ENCODE measurements at places on chromosomes 1 and 21. TPM values are rescaled to one million over a fixed set of nuclear protein-coding genes. Genes with fewer than 3 reads are reported as not detected.

DNA sequence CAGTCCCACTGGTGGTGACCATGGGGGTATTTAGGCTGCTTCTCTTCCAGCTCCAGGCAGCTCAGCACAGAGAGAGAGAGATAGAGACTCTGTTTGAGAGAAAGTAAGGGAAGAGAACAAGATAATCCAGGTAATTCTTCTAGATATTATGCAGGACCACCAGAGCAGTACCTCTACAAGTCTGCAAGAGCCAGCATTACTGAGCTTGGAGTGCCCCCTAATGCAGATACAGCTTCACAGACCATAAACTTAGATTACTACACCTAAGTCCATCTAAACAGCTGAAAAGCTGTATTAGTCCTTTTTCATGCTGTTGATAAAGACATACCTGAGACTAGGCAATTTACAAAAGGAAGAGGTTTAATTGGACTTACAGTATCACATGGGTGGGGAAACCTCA, 570.3 kb downstream of the LRRIQ3 start:
- DNase-seq = no peak

The SELL gene
- polyA plus RNA-seq = 3.5 TPM

The CFAP74 gene
- 0.96 TPM for polyA plus RNA-seq

- DNase-seq = no peak
These were observed 313.6 kb upstream of the C1orf87 start for GRCh38 chr1:60387175-60387574.

DNA sequence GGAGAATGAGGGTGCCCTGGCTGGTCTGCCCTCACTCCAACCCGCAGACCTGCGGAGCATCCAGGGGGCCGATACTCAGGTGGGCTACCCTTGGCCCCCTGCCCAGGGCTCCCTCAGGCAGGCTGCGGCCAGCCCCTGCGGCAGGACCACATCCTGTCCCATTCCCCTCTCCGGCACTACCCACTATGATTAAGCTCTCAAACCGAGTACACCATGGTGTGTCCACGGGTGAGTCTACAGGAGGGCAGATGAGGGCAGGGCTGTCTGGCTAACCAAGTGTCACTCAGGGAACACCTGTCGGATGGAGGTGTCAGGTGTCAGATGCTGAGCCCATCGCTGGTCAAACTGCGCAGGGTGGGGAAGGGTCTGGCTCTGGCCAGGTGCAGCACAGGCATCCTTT, 47.2 kb downstream of the SLC66A1 start:
- no peak for DNase-seq
